ENCODE measurements at places on chromosomes 12 and 14.

DNA sequence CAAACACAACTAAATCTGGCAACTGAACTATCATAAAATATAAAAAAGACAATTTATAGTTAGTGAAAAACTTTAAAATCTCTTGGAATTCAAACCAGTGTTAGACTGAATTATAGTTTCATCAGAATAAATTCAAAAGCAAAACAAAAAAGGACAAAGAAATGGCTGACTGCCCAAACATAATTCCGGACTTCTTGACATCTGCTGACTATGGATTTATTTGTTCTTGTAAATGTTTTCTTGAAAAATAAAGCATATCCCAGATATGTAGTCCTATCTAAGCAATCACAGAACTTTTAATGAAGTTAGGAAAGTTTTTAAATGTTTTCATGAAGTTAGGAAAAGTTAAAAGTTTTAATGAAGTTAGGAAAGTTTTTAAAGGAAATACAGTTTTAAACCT, 45.8 kb upstream of the CNTN1 start:
- DNase-seq = no peak

DNA sequence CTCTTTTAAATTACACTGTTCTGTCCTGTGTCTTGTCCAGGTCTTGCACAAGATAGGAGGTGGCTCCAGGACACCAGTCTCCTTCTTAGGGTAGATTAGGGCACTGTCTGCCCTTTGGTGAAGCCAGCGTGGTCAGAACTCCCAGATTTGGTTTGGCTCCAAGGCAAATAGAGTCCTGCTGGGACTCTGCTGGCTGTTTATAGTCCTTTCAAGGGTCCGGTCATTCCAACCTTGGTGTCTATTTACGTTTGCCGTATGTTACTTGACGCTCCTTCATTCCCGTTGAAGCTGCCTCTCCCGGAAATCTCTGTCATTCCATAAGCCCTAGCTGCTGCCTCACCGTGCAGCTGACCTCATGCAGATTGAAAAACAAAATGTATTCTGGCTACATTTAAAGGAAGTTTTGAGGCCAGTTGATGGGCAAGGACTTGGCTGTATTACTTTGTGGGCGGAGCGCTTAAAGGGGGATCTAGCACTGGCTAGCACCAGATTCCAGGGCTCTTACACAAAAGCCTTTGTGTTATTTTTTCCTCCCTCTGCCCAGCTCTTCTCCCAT, 180.6 kb downstream of the AKAP6 start:
- DNase-seq = peak; percentile 97

DNA sequence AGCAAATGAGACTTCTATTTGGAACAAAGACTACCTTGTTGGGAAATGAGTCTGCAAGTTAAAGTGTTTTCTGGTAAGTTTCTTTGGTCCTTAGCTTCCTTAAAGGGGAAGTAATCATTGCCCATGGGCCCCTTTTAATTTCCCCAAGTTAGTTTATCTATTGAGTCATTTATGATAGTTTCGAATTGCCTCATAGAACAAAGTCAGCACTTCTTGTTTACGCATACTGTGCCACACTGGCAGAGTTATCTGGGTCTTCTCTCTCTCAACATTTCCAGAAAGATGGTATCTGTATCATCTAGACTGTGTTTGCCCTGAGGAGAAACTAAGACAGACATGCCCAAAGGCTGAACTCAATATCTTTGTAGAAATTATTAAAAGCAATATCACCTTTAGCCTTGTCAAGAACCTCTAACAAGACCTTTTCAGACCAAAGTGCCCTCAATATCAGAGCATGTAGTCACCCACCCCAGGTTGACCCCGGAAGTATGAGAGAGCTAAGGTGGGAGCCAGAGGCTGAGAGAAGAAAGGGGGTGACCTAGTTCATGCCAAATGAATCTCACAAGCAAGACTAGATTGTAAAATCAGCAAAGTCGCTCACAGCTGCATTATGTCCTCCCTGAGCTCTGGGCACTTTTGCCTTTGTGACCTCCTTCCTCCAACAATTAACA, 40.0 kb downstream of the GPR65 start:
- no peak for DNase-seq

DNA sequence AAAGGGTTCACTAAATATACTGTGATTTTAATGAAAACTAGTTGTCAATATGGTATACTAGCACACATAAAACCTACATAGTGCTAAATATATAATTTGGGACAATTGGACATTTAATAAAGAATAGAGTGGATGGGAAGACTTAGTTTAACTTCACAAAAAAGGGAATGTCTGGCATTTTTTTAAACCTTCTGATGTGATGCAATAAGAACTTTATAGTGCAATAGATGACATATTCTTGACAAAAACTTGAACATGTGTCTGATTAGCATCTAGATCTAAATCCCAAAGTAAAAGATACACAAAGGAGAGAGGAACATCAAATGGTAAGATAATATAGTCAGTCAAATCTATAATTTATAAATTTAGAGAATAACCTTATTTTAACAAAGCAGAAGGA, 488.3 kb upstream of the SYT1 start:
- DNase-seq = no peak

DNA sequence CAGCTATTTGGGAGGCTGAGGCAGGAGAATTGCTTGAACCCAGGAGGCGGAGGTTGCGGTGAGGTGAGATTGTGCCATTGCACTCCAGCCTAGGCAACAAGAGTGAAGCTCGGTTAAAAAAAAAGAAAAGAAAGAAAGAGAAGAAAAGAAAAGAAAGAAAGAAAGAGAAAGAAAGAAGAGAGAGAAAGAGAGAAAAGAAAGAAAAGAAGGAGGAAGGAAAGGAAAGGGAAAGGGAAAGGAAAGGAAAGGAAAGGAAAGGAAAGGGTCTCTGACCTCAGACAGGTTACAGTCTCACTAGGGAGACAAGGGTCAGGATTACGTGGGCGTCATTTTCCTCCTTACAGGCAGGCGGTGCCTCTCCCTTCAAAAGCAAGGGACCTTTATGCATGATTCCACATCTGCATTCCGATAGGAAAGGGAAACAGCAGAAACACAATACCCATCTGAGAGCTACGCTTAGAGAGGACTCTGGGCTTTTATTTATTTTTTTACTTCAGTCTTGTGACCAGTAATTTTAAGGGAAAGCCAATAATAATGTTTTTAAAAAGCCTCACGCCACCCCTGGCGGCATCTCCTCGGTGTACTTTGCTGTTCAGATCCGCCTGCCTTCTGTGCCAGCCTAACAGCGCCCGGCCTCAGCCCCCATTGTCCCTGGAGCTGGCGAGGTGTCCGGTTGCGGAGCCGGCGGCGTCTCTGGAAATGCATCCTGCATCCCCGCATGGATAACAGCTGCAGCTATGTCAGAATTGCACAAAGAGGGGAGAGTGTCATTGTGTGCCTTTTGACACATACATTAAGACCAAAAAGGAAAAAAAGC, 945 bp upstream of the HIP1R start:
- no peak for DNase-seq

- no peak for DNase-seq
These were observed 86.5 kb upstream of the MANSC4 start for GRCh38 chr12:27866373-27867101.

- no peak for DNase-seq
These were observed 5.1 kb downstream of the IKBIP start for GRCh38 chr12:98639491-98639890.

- no peak for DNase-seq
These were observed 1.1 kb upstream of the CLEC2D start for GRCh38 chr12:9668161-9669018.

GRCh38 chr14:93320489-93320888, 12.3 kb downstream of the BTBD7 start:
- DNase-seq = no peak

DNA sequence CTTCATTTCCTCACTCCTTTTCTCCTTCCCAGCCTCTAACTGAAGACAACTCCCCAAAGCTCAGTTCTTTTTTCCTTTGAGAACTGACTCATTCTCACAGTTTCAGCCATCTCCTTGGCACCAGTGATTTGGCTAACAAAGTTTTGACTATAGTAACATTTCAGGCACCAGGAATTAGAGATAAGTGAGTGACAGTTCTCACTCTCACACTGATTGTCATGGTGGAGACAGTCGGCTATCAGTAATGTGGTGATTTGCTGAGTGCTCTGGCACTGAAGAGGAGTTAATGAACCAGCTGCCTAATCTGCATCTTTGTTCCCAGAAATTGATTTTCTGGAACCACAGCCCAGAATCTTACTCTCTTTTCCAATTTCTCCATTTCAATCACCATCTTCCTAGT, 29.5 kb downstream of the HELB start:
- no peak for DNase-seq

- DNase-seq = no peak
These were observed 11.5 kb upstream of the NUP107 start for GRCh38 chr12:68675101-68675842.

GRCh38 chr14:37320106-37320505, 122.4 kb downstream of the MIPOL1 start:
- DNase-seq = no peak

DNA sequence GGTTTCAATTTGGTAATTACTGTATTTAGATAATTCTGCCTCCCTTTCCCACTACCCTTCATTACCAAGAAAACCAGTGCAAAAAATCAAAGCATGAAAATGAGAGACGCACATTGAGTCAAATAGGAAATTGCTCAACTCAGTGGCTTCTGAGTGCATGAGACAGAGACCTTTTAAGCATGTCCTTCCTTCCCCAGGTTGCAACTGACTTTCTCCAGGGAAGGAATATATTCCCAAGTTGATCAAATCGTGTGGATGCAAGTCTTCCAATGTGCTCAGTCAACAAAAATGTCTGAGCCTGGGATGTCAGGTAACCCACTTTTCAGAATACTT, 12.9 kb downstream of the BMP4 start:
- no peak for DNase-seq

- DNase-seq = peak; percentile 90
These were observed 77.8 kb downstream of the VCPKMT start for GRCh38 chr14:50038398-50039119.

GRCh38 chr12:52029685-52030084, 21.6 kb upstream of the NR4A1 start:
- no peak for DNase-seq

- DNase-seq = no peak
These were observed 86.8 kb downstream of the PDE3A start for GRCh38 chr12:20455001-20455706.

GRCh38 chr12:13981296-13981962, at the start of gene GRIN2B:
GRIN2B (minus strand) TSS chr12:13981602; CDS start chr12:13866208, 115,394 bp downstream.
- DNase-seq = no peak

DNA sequence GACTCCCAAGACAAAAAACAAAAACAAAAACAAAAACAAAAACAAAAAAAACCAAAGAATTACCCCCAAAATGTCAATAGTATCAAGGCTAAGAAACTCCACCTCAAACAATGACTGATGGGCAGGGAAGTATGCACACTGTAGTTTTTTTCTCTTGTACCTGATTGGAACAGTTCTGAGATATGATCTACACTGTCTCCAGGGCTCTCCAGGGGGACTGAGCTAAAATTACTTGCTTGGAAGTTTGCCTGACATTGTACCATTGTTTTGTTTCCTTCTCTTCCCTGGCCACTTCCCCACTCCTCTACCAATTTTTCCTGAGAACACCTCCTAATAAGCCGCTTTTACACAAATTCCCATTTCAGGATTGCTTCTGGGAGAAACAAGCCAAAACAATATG, 22.3 kb upstream of the CATSPERB start:
- no peak for DNase-seq

- DNase-seq = no peak
These were observed 39.7 kb upstream of the EML1 start for GRCh38 chr14:99753225-99754140.

DNA sequence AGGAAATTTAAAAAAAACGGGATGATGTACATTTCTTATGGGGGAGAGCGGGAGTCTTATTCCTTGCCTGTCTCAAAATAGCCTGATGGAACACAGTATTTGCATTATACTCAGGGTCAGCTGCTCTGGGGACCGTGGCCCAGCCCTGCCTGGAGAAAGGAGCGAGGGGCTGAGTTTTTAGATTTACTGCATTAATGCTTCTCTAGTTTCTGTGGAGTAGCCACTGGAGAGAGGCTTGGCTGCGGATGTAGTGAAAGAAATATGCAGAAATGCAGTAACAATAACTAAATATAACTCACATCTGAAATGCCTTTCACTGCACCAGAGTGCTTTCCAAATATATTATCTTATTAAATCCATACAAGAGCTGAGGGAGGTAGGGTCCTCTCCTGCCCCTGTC, 87.6 kb upstream of the MAP1LC3B2 start:
- no peak for DNase-seq

- no peak for DNase-seq
These were observed 10.7 kb upstream of the GALNT6 start for GRCh38 chr12:51401900-51402299.

GRCh38 chr12:113720629-113721028, 245.5 kb downstream of the RBM19 start:
- DNase-seq = no peak

- no peak for DNase-seq
These were observed 51.8 kb downstream of the SMUG1 start for GRCh38 chr12:54136844-54137580.

DNA sequence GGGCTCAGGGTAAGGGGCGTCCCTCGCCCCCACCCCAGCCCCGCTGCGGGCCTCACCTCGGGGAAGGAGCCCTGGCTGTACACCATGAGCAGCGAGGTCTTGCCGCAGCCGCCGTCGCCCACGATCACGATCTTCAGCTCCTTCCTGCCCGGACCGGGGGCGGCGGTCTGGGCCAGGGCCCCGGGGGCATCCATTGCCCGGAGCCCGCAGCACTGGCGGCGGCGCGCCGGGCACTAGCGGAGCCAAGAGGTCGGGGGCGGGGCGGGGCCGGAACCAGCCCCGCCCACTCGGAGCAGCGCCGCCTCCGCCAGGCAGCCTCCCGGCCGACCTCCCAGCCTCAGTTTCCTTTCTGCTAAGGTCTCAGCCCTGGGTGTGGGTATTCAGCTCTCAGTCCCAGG, at the start of gene RHOF:
Gene RHOF, minus strand, starts transcription at position 249 of the 398 bp plus-strand sequence. Its CDS starts 55 bp downstream, at position 194.
- DNase-seq = no peak

GRCh38 chr14:56057071-56057741, 61.0 kb upstream of the PELI2 start:
- no peak for DNase-seq

GRCh38 chr14:55571125-55571889, 8.7 kb upstream of the KTN1 start:
- DNase-seq = no peak

DNA sequence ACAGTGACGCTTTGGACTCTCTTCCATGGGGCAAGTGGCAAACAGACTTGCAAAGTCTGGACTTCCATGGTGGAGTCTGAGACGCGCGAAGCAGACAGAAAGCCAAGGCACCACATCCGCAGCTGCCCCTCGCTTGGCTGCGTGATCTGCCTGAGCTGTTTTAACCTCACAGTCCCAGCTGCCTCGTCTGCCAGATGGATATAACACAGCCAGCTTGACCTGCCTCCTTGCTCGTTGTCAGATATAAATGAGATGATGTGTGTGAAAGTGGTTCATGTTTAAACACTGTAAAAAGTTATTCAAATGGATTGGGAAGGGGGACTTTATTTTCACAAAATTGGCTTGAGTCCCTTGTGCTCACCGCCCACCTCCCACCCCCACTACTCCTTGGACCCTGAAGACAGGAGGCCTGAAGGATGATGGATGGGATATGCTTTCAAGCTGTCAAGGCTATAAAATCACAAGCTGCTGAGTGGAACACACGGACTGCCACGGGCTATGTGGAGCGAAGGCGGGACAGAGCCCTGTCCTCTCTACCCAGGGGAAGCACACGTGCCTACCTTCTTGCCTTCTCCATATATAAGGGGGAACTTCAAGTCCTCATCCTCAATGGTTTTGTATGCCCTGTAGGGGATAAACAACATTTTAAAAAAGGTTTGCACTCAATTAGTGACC, 226.9 kb downstream of the MON2 start:
- DNase-seq = no peak

Data from amniotic stem cell (primary cell).